ENCODE measurements at places on chromosomes 5 and 9.

GRCh38 chr5:55817030-55817429, 34.1 kb upstream of the IL31RA start:
- no peak for DNase-seq

- no peak for DNase-seq
These were observed 297.7 kb upstream of the NUDT12 start for GRCh38 chr5:103860327-103860726.

GRCh38 chr9:111529787-111530186, 4.8 kb downstream of the ZNF483 start:
- no peak for DNase-seq

DNA sequence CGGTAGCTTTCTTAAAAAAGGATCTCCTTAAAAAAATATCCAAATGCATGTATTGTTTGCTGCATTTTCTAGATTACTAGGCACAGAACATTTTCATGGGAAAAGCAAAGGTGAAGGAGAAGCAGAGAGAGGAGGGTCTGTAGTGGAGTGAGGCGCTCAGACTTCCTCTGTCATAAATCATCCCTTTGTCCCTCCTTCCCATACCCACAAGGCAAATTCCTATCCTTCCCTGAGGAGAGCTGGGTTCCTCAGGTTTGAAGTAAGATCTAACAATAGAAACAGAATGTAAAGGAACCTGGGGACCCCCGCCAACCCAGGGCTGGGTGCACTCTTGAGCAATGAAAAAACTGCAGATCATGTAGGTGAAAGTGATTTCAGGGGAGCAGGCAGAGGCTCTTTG, 149.2 kb upstream of the ANKH start:
- no peak for DNase-seq

DNA sequence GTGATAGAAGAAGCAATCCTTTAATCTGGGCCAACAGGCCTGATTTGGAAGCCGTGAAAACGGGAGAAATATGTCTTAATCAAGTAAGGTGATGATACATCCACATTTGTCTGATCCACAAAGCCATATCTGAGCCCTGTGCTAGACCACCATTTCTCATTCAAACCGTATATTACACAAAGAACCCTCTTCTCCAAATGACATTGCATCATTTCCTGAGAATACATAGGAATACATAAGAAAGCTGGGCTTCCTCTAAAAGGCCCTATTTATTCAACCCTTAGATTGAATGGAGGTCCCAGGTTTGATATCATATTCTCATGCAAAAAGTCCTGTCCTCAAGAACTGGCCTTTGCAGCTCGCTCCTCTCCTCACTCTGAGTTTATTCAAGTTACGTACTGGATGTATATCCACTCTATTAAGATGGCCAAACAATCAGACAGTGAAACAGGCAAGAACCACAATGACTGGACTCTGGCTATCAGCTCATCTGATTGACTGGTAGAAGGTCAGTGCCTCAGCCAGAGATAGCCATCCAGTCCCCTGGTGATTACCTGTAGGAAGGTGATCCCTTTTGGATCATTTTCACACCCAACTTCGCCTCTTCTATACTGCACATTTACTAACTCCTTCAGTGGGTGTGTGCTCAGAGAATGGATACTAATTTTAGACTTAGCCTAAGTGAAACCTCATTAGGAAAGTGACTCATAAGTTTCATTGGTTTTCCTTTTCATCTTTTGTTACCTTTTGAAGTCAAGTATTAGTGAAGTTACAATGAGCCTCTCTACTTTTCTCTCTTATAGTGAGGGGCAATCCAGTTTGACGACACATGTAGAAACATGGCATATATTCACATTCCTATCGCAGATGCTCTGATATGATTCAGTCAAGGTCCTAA, 167.6 kb upstream of the WWC1 start:
- no peak for DNase-seq

- no peak for DNase-seq
These were observed 124.9 kb upstream of the ZNF608 start for GRCh38 chr5:124871303-124871702.

DNA sequence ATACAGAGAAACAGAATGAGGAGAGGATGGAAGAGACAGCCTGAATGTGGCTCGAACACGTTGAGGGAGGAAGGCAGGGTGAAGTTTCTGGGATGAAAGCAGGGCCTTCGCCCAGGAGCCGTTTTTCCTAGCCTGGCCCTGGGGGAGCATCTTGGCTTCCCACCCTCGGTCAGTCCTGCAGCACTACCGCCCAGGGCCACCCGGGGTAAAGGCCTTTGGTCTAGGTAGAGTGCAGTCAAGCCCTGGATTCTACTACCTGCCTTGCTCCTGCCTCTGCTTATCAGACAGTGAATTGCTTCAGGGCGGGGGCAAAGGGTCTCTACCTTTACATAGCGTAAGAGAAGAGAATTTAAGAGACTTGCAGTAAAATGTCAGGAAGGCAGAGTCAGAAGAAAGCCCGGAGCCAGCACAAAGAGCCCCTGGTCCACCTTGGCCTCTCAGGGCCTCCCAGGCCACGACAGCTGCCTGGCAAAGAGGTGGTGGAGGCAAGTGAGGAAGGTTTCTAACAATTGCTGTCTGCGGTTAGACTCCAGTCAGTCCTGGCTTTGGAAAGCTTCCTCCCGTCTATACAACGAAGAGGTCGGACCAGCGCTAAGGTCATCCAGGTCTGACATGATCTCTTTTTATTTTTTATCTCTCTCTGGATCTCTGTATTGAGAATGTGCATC, 17.9 kb downstream of the COL15A1 start:
- no peak for DNase-seq
